EH (cell line): ENCODE measurements at places on chromosomes 3 and 15.

GRCh38 chr3:177441813-177442646, 244.7 kb upstream of the TBL1XR1 start:
- no peak for DNase-seq

DNA sequence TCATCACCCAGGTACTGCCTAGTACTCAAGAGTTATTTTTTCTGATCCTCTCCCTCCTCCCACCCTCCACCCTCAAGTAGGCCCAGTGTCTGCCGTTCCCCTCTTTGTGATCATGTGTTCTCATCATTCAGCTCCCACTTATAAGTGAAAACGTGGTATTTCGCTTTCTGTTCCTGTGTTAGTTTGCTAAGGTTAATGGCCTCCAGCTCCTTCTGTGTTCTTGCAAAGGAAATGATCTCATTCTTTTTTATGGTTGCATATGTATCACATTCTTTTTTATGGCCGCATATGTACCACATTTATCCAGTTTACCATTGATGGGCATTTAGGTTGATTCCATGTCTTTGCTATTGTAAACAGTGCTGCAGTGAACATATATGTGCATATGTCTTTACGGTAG, 8.2 kb upstream of the GANC start:
- DNase-seq: peak; percentile 65

DNA sequence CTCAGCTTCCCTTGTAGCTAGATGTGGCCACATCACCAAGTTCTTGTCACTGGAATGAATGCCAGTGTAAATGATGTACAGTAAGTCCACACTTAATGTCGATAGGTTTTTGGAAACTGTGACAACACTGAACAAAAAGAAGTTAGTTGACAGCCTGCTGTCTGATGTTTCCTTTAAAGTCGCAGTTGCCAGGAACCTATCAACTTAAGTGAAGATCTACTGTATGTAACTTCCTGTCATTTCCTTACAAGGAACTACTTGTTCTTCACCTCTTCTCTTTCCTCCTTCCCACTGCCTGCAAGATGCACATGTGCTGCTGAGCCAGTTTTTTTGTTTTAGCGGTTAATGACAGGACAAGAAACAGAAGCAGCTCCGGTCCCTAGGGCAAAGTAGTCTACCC, 44.6 kb downstream of the HDGFL3 start:
- no peak for DNase-seq

DNA sequence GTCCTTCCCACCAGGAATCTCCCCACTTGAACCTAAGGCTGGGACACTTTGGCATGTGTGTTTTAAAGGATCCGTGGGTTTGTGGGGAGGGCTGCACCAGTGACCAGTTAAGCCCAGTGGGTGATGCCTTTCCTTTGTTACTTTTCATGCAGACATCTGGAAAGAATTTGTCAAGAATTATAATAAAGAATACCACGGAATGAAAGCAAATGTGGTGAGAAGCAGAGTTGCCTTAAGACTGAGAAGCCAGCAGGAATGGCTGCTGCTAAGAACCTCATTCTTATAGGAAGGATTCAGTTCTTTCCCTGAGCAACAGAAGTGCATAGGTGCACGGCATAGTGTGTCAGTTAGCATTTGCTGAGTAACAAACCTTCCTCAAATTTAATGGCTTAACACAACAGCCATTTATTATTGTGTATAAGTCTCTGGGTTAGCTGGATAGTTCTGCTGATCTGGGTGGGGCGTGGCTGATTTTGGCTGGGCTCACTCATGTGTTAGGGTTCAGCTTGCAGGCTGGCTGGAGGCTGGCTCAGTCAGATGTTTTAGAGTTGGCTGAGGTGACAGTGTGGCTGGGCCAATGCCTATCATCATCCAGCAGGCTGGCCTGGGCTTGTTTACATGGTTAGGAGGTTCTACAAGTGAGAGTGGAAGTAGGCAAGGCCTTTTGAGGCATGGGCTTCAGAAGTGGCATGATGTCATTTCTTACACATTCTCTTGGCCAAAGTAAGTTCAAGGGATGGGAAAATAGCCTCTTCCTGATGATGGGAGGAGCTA, 262.7 kb upstream of the CTDSPL start:
- DNase-seq: no peak

DNA sequence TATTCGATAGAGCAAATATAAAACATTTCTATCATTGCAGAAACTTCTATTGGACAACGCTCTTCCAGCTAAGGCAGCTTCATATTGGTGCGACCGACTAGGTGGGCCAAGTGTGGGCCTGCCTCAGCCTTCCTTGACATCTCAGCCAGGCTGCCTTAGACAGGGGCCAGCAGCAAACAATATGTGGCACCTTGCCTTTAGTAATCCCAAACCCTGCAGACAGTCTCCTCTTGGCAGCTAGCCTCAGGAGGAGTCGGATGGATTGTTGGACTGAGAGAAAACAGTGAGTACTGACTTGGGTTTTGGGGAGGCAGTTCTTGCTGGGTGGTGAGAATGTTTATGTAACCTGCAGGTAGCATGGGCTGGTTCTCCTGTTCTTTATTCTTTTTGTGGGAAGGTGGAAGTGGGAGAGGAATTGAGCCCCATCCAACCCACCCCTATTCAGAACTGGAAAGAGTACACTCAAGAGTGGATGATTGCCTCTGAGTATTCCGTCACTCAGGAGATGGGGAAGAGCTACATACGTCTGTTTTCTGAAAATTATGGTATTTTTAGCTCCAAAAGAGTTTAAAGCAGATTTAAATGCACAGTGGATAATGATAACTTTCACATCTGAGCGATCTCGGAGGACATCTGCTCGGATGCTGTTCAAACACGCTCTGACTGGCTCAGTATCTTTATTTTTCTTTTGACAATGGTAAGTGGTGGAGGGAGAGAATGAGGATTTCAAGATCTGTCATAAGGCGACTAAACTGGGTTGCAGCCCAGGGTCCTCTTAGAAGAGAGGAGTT, 47.2 kb downstream of the GPD1L start:
- no peak for DNase-seq

DNA sequence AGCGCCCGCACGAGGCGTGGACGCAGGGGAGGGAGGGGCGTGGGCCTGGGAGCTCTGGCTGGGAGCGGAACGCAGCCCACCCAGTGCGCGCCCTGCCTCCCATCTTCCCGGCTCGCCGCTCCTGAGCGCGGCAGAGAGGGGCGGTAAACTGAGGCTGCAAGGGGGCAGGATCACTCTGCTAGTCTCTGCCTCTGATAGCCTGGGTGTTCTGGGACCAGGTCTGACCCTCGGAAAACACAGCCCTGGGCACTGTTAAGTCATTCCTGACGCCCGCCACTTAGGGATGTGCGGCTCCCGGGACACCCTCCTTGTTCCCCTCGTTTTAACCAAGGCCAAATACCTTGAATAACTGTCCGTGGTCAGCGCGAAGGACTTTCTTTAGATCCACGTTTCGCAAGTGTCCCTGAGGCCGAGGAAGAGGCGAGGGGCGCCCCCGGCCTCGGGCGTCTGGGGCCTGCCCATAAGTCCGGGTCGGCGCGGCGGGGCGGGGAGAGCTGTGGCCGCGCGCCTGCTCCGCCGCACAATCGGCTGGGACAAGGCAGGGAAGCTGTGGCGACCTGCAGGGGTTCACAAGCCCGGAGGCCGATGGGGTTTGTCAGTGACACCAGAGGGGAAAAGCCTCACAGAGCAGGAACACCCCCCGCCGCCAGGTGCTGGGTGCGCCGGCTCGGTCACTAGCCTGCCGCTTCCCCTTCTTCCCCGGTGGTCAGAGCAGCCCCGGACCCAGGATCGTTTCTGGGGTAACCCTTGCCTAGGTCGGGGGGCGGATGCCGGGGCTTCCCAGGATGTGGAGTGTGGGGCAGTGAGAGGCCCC, 1.5 kb downstream of the ITPKA start:
- DNase-seq: no peak

DNA sequence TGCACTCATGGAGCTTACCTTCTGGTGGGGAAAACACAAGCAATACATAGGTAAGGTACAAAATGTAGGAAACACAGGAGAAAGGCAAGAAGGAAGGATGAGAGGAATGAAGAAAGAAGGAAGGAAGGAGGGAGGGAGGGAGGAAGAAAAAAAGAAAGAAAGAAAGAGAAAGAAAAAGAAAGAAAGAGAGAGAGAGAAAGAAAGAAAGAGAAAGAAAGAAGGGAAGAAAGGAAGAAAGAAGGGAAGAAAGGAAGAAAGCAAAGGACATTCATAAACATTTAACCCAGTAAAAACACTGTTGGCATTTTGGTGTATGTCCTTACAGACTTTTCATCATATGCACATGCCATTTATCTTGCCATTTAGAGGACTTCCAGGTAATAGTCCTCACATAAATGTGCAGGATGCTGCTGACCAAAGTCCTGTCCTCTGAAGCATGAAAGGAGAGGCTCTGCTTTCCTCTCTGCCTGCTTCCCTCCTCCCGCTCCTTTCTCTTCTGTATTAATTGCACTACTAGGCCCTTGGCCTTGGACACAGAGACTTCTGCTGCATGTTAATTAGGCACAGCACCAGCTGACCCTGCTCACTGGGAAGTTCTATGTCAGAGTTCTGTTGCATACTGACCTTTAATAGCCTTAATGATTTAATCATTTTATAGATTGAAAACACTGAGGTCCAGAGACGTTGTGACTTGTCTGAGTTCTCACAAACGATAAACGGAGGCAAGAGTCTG, 29.7 kb upstream of the NDUFB4 start:
- no peak for DNase-seq
